ENCODE measurements at places on chromosomes 6 and 20.

DNA sequence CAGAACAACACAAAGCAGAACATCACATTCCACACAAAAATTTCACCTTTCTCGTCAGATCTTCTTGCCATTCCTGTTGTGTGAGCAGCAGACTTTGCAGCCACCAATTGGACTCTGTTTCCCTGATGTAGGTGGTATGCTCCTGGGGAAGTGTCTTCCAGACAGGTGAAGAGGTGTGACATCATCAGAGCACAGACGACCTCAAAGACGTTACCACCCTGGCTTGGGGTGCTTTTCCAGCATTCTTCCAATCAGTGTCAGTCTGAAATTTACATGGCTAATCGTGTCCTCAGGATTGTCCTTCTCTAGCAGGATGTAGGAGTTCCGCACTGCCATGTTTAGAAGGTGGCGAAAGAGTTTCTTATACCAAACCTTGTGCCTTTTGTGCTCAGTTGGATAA is 31.6 kb upstream of the RIMS4 start:
- no peak for DNase-seq

DNA sequence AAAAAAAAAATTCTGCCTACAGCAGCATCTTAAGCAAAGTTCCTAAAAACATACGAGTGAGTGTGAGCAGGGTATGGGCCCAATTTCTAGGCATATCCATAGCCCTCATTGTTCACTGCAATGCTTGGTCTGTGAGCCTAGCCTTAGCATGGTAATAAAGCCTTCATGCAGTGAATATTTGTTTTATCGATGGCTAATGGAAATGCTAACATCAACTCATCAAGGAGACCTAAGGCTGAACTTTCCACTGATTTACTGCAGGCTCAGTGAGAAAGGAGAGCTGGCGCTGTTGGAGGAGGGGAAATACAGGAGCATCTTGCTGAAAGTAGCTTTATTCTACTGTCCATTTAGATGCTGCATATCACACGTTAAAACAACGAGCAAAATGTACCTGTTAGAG is 139.6 kb upstream of the DTNBP1 start:
- no peak for DNase-seq

DNA sequence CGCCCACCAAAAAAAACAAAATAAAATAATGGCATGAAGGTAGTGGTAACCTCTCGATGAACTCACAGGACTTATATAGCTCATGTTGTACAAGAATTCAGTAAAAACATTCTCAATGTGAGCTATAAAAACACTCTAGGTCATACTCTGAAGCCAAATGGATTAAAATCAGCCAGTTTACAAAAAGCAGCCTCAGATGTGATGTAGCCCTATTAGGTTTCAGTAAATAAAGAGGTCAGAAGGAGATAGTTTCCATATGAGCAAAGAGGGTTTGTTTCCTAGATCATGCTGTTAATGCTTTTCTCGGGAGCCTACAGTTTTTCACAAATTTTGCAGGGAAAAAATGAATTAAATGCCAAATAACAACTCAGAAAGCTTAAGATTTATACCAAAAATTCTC is 319.5 kb upstream of the HSF2 start:
- DNase-seq = no peak

DNA sequence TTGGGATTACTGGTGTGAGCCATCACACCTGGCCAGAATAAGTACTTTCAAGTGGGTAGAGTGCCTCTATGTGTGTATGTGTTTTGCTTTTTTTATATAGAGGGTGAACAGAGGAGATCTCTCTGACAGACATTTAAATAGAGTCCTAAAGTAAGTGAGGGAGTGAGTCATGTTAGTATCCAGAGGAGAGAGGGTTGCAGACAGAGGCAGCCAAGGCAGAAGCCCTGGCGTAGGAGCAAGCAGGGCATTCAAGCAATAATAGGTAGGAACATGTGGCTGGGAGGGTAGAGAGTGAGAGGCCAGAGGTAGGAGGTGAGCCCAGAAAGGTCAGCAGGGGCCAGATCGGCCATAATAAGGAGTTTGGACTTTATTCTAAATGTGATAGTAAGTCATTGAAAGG is 48.9 kb downstream of the PHF20 start:
- DNase-seq = peak; percentile 63

GRCh38 chr6:32830017-32830416 is 8.5 kb downstream of the TAP2 start:
- DNase-seq = no peak

DNA sequence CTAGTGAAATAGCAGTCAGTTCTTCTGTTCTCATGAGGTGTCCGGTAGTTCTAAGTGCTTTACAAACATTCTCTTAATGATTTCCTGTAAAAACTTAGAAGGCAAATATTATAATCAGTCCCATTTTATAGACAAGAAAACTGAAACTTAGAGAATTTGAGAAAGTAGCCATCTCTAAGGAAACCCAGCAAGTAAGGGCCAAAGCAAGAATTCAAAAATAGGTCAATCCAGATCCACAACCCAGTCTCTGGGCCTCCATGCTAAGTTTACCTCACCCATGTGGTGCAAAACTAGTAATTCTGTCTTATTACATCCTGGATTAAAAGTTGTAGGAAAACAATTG is 27.6 kb upstream of the ASXL1 start:
- no peak for DNase-seq

- DNase-seq = no peak
Observed at GRCh38 chr6:161951126-161951525, 677.3 kb upstream of the AGPAT4 start.

All from HCEC 1CT (cell line).